ENCODE measurements at places on chromosomes 7 and 10.

DNA sequence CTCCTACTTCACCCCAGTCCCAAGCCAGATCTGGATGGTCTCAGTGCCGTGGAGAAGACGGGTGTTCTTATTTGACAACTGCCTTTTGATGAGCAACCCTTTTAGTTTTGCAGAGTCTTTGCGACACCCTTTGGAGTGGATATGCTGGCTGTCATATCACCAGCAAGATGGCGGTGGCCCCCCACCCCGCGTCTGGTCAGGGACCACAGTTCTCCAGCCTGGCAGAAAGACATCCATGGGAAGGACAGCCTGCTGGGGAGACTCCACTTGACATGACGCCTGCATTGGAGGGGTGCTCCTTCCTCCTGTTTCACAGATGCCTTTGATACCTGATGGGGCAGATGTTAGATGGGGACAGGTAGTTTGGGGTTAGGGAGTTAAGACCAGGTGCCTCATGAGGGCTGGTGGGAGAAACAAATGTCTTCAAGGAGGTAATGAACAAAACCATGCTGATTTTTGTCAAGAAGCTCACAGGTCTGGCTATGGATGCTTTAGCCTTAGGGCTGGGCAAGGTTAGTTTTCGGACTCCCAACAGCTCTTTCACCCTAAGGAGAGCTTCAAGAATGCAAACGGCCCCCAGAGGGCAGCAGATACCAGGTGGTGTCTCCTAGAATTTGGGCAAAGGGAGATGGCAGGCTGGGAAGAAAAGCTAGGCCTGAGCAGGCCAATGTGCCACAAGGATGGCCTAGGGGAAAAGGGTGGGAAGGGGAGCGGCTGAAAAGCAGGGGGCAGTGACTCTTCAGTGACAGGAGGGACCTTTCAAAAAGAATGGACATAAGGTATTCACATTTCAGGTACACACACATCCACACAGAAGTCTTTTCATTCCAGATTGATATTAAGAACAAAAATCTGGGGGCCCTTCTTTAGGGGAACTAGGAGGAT, 95.2 kb downstream of the CLEC2L start:
- peak; percentile 32 for DNase-seq

GRCh38 chr10:15315286-15315685, 55.8 kb downstream of the FAM171A1 start:
- DNase-seq = no peak

- DNase-seq = no peak
Observed at GRCh38 chr7:1943326-1943725, 273.2 kb downstream of the ELFN1 start.

DNA sequence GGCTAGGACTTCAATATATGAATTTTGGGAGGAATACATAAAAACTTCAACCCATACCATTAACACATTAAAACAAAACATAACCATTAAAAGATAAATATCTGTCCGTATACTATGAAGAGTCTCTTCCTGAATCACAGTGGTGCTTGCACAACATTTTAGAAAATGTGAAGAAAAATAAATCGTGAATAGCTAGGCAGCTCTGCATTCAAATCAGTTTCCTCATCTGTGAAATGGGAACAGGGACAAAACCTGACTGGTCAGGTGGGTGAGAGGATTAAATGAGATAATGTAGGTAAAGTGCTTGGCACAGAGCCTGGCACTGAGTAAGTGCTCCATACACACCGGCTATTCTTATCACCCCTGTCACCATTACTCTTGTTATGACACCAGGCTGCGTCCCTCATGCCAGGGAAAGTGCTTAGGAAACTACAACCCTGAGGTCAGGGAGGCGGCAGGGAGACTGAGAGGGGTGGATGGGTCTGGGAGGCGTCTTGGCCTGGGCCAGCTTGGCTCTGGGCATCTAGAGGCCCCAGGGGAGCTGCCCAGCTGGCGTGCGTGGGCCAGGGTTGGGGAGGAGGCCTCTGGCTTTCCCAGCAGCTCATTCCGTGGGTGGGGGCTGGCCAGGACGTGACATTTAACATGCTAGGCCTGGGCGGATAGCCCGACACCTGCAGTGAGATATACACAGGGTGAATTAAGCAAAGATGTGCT, 78.3 kb downstream of the SH3PXD2A start:
- DNase-seq = no peak

- no peak for DNase-seq
Observed at GRCh38 chr10:58579011-58579655, 66.5 kb downstream of the BICC1 start.

GRCh38 chr10:6498771-6499170, 81.3 kb downstream of the PRKCQ start:
- DNase-seq = peak; percentile 76

GRCh38 chr7:78222001-78222751, 423.6 kb downstream of the PHTF2 start:
- no peak for DNase-seq

DNA sequence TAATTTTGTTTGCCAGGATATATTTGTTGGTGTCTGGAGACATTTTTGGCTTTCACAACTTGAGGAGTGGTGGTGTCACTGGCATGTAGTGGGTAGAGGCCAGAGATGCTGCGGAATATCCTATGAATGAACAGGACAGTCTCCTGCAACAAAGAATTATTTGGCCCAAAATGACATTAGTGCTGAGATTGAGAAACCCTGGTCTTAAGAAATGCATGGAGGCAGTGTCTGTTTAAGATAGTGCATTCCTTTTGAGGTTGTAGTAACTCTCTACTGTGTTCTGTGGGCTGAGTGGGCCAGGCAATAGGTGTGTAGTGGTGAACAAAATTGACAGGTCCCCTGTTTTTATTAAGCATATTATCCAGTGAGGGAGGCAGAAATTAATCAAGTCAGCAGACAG, 165.5 kb downstream of the CDK14 start:
- DNase-seq = no peak

DNA sequence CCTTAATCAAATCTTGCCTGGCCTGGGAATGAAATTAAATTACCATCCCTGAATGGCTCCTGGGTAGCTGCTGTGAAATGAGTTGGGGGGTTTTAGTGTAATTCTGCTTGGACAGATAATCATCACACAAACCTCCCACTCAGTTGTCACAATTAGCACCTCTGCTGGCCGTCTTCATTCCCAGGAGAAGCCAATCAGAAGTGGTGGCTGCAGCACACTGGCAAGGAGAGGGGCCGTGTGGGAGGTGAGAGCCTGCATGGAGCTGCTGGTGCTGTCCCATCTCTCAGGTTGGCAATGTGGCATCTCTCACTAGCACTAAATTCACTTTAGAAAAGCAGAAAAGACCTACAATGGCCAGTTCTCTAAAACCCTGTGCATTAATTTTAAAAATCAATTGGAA, 92.5 kb downstream of the NT5C2 start:
- no peak for DNase-seq

DNA sequence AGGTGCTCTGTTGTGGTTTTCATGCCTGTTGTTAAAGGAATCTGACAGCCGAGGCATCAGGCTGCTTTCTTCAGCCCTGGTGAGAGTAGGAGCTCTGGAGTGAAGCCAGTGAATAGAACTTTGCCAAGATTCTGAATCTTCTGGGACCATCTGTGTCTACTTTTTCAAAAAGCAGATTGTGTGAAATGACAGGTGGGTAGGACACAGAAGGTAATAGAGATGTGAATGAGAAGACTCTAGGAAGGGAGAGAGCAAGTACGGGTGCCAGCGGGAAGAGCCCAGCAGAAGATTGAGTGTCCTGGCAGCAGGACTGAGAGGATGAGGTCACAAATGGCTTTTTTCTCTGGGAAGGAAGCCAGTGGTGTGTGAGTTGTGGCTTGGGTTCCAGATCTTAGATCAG, 429.2 kb downstream of the SDK1 start:
- DNase-seq = no peak

DNA sequence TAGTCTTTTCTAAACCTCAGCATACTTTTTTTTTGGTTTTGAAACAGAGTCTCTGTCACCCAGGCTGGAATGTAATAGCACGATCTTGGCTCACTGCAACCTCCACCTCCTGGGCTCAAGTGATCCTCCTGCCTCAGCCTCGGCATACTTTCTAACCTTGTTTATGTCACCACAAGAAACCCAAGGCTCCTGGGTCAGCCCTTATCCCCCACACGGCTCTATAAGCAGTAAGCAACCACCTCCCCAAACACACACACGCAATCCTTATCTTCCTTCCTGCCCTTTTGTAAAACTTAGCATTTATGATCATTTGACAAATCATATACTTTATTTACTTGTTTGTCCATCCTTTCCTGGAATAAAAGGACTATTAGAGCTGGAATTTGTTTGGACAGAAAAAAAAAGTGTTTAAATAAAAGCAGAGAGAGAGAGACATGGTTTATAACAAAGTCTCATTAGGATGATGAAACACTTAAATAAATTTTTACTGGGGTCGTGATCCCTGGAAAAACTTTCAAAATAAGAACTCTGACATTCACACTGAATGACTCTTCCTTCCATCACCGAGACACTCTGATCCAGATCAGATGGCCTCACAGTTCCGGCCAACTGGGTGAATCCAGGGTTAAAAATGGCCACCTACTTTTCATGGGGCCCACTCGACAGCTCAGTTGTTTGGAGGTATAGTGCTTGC, 72.7 kb upstream of the PIK3CG start:
- no peak for DNase-seq

DNA sequence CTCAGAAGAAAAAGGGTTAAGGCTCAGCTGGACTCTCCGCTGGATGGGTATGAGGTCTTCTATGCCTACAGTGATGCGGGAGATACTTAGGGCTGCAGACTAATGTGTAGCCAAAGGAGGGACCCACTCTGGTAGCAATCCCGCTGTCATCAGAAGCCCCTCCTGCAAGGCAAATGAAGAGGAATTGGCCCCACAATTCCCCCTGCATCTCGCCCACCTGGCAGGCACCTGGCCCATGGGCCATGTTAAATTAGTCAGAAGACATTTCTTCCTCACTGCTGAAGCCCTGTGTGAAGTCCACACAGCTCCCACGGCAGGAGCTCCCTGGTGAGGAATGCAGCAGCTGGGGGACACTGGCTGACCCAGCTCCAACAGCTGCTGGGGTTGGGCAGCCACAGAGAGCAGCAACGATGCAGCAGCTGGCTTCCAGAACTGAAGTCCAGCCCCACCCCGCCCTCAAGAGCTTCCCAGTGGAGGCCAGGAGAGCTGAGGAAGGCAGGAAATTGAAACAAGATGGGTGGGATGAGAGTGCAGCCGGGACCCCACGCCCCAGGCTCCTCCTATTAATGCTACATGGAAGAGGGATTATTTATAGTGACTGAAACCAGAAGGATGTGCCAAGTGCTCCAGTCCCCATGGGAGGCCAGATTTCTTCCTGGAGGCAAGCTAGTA, 5.5 kb downstream of the VSTM4 start:
- DNase-seq = no peak

DNA sequence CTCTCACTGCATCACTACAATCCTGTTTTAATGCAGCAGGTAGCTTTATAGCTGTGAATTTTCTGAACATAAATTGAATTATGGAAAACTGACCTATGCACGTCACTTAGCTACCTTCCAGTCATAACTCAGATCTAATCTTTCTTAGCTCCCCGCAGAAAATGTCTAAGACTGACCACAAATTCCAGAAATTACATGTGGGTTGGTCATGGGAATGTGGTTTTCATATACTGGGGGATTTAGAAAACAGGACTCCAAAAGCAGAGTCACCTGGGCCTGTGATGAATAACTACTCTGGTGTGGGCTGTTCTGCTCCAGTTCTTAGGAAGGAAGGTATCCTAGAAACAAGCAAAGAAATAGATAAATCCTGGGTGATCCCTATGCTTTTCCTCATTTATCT, 178.4 kb upstream of the LRRTM3 start:
- no peak for DNase-seq

DNA sequence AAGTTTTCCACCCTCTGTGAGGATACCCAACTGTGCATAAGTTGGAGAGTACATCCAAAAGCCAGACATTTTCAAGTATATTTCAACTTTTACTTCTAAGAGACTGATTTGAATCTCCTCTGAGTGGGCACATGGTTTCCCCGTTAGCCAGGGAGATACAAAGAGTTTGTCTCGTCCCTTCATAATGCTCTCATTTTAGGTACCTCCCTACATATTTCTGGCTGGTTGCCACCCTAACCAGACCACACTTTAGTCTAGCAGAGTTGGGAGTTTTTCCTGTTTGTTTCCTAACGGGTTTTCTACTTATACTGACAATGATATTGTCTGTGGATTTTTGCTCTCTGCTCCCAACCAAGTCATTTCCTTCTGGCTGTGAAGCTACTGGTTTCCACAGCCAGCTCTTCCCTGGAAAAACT, 180.3 kb downstream of the CCDC71L start:
- no peak for DNase-seq

GRCh38 chr7:90188281-90188680, 23.3 kb upstream of the STEAP2 start:
- no peak for DNase-seq

DNA sequence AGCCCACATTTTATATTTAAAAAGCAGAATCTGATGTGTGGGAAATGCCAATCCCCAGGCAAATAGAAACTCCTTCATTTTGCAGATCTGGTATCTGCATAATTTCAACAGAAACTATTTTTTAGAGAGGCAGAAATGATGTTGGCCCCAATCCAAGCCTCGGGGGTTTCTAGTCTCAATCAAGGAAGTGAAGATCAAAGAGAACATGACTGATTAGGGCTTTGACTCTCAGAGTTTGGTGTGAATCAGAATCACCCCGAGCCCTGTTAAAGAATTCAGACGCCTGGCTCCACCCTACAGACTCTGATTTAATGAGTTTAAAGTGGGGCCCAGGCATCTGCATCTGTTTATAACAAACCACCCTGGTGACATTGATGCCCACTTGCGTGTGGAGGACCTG, 36.7 kb upstream of the UBE2H start:
- peak; percentile 16 for DNase-seq

DNA sequence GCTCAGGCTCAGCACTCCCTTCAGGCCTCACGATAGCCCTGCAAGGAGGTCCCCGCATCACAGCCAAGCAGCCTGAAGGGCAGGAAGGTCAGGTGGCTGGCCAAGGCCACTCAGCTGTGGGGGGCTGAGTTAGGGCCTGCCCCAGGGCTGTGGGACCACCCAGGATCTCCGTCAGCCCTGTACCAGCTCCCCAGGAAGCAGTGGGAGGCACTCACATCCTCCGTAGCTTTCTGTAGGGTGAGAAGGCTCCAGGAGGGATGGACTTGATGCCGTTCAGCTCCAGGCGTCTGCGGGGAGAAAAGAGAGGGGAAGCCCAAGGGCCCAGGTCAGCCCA, 125.9 kb downstream of the SLIT1 start:
- no peak for DNase-seq

DNA sequence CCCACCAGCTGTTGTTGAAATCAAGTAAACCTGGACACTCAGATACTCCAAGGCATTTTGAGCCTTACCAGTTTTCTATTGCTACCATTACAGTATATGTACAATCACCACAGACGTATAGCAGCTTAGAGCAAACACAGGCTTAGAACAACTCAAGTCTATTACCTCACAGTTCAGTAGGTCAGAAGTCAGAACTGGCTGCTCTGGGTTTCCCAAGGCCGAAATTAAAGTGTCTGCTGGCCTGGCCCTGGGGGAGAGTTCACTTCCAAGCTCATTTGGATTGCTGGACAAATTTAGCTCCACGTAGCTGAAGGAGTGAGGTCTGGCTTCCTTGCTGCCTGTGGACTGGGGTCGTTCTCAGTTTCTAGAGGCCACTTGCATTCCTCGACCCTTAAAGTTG, 260.1 kb upstream of the LRRN3 start:
- DNase-seq = no peak

- no peak for DNase-seq
Observed at GRCh38 chr10:22369434-22370072, 24.3 kb downstream of the SPAG6 start.
